ENCODE measurements at places on chromosomes 3 and 15. TPM values are rescaled to one million over a fixed set of nuclear protein-coding genes. Genes with fewer than 3 reads are reported as not detected.

SPINK8 gene
- not detected for total RNA-seq

SEMA6D gene
- 2.0 TPM for total RNA-seq

MORC1 gene
- 0.02 TPM for total RNA-seq

GPR176 gene
- total RNA-seq, result 75.9 TPM

GNAT1 gene
- not detected for total RNA-seq

CELF6 gene
- not detected for total RNA-seq

SLCO2A1 gene
- 0.47 TPM for total RNA-seq

TNFAIP8L3 gene
- total RNA-seq, result 1.3 TPM

CHDH gene
- total RNA-seq, result 0.07 TPM

SMCO1 gene
- total RNA-seq, result 0.05 TPM

CD276 gene
- 92.9 TPM for total RNA-seq

IL17RD gene
- total RNA-seq, result 1.6 TPM

DNA sequence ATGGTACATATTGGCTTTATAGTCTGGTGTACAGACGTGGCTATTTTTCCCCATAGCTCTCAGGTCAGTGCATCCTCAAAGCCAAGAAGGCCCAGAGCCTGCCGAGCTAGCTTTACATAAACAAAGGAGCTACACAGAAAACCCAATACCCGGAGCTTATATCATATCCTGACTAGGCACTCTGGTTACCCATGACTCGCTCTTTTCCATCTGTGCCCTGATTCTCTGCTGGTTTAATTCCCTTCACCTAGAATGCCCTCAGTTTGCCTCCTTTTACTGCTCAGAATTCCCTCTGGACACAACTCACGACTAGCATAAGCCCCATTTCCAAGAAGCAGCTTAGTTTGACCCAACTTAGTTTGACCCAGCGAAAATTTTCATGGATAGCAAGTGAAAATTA lies 110.8 kb downstream of the TIGIT start:
- DNase-seq, result peak; percentile 80

GRCh38 chr15:50256188-50257041 lies 9.1 kb downstream of the HDC start:
- peak; percentile 88 for DNase-seq

DNA sequence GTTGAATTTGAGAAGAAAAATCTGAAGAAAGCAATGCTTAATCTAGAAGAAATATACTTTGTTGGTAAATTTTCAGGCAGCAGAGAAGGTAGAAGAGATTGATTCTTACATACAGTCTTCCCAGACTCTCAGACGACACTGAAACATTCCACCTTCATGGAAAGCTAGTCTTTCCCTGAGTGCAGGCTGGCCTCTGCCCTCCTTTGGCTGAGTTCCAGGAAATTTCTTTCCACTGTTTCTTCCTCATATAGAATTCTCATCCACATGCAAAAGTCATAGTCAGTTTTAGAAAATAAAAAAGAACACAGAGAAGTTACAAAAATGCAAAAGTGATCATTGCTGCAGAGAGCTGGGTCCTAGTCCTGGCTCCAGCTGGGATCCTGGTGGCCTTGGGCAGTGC lies 142.5 kb upstream of the PRR23C start:
- peak; percentile 8 for DNase-seq

- peak; percentile 90 for DNase-seq
Observed at GRCh38 chr15:90479656-90480055, 50.1 kb upstream of the CRTC3 start.

GRCh38 chr3:50336452-50337174 lies 4.0 kb downstream of the RASSF1 start:
- DNase-seq, result peak; percentile 44

DNA sequence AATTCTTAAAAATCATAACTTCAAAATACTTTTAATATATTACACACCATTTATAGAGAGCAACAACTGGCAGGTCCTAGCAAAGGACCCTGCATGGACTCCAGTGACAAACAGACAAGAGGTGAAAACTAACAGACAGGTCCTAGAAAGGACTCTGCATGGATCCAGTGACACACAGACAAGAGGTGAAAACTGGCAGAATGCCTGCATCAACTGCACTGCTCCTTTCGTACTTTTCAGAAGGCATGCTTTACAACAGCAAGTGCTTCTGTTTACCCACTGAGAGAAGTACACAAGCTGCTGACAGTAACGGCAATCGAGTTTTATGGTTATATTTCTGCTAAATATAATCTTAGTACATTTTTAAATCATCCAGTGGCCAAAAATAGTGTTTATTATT lies 24.3 kb upstream of the GP5 start:
- peak; percentile 28 for DNase-seq

DNA sequence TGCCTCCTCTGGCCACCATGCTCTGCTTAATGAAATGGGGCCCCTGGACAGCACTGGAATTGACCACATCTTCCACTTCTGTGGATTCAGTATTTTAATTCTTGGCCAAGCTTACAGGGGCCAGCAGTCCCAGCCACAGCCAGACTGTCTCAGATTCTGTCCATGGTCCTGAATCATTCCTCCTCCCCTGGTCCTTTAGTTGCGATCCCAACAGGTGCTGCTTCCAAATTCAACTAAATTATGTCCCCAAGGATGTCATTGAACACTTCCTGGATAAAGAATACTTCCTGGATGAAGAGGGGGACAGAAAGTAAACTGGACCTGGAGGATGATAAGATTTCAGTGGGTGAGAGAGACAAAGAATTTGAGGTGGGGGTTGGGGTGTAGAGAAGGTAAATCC lies 111.1 kb upstream of the FOXB1 start:
- peak; percentile 43 for DNase-seq

- DNase-seq, result peak; percentile 9
Observed at GRCh38 chr3:181752202-181752671, 40.5 kb downstream of the SOX2 start.

DNA sequence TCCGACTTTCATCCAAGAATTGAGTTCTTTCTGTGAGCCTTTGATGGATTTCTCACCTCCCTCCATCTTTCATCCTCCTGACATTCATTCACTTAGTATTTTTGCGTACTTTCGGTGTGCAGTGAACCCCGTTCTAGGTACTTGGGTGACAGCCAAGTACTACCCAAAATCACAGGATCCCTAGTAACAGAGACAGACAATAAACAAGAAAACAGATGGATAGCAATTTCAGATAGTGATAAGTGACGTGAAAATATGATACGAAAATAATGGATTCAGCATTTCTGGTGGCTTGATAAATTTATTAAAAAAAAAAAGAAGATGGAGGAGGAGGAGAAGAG lies 264 bp upstream of the CMTM6 start:
- DNase-seq, result no peak

DNA sequence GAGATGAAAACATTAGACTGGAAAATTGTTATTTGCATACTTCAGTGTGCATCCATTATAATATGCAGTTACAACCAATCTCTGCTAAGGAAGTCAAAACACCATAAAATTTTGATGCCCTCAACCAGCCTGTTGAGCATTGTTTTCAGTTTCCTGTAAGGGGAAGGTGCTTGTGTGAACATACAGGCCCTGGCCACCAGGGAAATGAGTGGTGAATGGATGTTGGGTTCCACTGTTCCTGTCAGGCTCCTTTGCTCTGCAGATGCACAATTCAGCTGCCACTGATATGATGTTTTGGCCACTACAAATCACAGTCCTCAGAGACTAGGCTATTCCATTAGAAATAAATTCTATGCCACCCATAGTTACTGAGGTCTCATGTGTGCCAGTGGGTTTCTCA lies 184.6 kb downstream of the SYNPR start:
- DNase-seq, result no peak

GRCh38 chr3:115693868-115694267 lies 70.6 kb downstream of the GAP43 start:
- DNase-seq, result no peak

DNA sequence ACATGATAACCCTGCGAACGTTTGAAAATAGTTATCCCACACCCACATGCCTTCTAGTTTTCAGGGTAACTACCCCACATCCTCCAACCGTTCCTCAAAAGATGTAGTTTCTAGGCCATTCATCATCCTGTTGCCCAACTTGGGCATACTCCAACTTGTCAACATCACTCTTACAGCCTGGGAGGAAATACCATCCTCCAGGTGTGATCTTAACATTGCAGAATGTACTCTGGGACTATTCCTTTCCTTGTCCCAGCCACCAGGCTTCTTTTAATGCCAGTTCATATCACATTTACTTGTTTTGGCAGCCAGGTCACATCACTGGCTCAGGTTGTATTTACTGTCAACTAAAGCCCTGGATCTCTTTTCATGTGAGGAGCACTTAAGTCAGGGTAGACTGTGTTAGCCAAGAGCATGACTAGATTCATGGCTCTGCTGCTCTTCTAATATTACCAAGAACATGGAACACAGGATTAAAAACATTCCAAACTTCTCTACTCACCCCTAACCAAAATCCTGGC lies 4.0 kb upstream of the DENND6A start:
- no peak for DNase-seq

- no peak for DNase-seq
Observed at GRCh38 chr3:114525278-114525677, 231.4 kb downstream of the TIGIT start.

GRCh38 chr15:95370291-95370690 lies 960.2 kb upstream of the NR2F2 start:
- no peak for DNase-seq

GRCh38 chr3:59829527-59829926 lies 779.7 kb upstream of the CFAP20DC start:
- no peak for DNase-seq

DNA sequence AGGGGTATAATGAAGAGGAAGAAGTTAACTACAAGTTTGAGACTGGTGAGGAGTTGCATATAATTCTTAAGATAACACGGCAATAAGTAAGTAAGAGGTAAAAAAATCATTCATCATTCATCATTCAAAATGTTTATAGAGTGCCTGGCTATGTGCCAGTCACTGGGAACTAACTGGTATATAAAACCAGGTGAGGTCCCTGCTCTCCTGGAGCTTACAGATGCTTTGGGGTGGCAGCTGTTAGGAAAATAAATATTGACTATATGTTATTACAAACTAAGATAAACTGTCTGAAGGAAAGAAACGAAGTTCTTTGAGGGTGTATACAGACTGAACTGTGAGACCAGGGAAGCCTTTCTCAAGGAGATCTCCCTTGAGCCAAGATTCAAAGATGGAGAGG lies 2.9 kb downstream of the CASR start:
- DNase-seq, result no peak

DNA sequence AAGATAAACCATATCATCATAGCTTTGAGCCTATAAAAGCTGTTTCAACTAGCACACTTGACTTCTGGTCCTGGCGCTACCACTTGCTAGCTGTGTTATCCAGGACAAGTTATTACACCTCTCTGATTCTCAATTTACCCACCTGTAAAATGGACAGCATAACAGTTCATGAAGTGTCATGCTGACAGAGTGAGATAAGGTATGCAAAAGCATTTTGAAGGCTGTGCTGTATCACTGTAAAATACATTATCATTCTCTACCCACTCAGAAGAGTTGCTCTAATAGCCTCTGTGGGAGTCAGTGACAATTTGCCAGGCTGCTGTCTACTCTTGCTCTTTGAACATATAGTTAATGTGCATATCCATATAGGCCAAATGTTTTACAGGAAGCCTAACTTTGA lies 93.0 kb downstream of the SSR3 start:
- DNase-seq, result no peak

GRCh38 chr3:107345822-107346405 lies 31.3 kb upstream of the CCDC54 start:
- DNase-seq, result peak; percentile 8

DNA sequence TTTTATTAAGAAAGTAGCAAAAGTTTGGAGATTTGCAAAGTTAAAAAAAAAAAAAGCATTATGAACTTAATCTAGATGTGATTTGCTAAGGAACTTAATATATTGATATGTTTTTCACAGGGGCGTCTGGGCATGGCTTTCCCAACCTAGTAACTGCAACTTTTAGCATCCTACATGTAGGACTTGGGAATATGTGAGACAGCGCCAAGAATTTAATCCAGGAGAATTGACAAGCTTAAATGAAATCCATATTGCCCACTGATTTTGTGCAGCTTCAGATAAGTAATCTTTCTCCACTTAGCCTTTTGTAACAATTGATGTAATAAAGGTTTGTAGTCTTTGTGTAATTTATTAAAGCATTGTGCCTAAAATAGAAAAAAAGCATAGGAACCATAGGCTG lies 982 bp upstream of the GABPB1 start:
- DNase-seq, result peak; percentile 7

DNA sequence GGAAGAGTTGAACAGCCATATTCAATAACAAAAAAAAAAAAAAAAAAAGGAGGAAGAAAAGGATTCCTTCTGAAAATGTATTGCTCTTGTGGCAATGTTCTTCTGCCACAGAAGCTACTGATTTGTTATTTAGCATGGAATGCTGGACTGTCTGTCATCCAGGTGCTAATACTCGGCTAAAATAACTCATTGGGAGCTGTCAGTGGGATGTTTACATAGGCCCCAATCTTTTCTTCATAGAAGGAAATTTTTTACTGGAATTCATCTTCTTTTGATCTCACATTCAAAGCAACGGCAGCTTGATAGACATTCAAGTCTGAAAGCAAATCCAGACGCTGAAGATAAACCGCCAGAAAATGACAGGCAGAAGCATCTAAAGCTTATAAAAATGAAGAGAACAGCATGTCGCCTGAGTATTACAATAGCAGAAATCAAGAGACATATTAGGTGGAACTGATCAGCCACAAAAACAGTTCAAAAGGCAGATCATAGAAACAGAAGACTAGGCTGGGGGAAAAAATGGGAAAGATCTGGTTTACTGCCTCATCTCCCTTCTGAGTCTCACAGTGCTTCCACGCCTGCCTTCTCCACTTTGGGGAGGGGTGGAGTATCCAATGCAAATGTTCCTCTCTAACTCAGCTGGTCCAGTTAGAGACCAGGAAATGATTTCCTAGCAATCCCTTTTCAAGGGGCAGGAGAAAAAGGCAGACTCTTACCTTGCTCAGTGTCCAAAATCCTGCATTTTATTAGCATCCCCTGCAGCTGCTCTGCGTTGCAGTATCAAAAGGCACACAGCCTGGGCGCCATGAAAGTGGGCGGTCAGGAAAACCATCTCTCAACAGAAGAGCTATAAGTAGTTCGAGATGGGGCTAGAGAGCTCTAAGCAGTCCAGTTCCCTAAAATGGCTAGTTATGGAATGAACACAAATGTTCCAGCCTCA lies 451.9 kb downstream of the FOXP1 start:
- no peak for DNase-seq

DNA sequence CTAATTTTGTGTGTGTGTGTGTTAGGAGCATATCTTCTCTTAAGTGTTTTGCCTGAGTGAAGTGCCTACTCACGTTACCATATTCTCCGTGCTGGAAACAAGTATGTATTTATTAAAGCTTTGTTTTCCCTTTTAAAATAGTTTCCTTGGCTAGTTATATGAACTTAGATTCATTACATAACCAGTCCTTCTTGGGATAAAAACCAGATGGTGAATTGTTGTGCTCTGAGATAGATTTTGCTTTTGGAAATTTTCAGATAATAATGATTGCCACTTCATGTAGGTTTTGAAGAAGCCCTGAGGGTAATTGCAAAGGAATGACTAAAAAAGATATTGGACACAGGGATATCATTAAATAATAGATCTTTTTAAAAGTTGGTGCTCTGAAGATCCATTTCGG lies 390.2 kb upstream of the SGO1 start:
- DNase-seq, result no peak

- no peak for DNase-seq
Observed at GRCh38 chr3:142574665-142575064, 3.9 kb downstream of the ATR start.

- no peak for DNase-seq
Observed at GRCh38 chr3:35832140-35832571, 192.8 kb downstream of the ARPP21 start.

GRCh38 chr3:182732232-182733015 lies 60.9 kb upstream of the ATP11B start:
- DNase-seq, result no peak

- DNase-seq, result no peak
Observed at GRCh38 chr3:8420612-8421011, 81.0 kb upstream of the LMCD1 start.

GRCh38 chr3:159208050-159208449 lies 406.2 kb downstream of the MFSD1 start:
- peak; percentile 74 for DNase-seq
